Activated T-cell treated with anti-CD3 and anti-CD28 coated beads, Interleukin-2, amount 50 U/mL, for 72 hours (primary cell): ENCODE measurements at places on chromosomes 5 and 9. TPM values are rescaled to one million over a fixed set of nuclear protein-coding genes. Genes with fewer than 3 reads are reported as not detected.
A peak's percentile ranks its signal among the peaks of the same experiment; 100 is the strongest.

DNA sequence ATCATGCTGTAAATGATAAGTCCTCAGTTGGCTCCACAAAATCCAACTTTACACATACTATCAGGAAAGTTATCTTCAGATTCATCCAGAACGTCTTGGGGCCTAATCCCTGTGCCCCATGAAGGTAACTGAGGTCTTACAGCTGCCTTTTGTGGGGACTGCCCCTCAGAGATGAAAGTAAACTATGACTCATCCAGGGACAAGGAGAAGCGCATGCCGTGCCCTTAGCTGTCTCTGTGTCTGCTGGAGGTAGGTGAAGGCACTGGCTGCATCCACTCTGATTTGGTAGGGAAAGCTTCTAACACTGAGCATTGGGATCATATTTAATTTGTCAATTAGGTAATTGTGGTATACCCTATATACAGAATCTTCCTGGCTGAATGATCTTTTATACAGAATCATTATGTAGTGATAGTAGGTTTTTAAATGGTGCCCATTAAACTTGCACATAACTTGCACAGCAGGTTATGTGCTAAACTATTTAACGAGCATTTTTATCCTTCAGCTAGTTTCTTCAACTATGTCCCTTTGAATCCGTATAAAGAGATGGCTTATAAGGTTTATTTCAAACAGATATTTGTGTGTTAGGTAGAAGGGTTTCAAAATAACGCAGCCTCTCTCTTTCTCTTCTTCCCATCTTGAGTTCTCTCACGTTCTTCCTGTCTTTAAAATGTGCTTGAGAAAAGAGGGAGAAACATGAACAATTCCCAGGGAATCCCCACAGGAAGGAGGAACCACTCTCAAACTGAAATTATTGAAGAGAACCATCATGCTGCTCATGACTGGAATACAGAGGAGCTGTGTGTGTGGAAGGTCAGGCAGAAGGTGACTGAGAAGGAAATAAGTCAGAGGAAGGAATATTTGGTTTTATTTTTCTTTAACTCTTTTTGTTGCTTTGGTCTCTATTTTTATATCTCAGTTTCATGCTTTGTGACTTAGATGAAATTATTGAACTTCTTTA lies 250.9 kb downstream of the CD180 start:
- peak; percentile 31 for DNase-seq

GRCh38 chr5:74113196-74113540 lies 487.2 kb downstream of the ARHGEF28 start:
- DNase-seq, result no peak

DNA sequence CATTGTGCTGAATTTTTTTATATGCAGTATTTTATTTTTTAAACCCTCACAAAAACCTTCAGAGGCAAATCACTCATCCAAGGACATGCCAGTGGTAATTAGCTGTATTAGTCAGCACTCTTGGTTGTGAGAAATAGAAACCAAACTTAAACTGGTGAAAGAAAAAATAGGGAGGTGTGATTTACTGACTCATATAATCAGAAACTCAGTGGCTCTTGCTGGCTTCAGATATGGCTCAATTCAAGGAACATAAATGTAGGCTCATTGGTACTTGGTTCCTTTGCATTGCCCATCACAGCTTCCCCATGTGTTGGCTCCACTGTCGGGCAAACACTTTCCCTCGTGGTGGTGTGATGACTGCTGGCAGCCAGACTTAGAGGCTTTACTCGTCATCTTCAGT lies 497.2 kb downstream of the MAT2B start:
- DNase-seq, result no peak

DNA sequence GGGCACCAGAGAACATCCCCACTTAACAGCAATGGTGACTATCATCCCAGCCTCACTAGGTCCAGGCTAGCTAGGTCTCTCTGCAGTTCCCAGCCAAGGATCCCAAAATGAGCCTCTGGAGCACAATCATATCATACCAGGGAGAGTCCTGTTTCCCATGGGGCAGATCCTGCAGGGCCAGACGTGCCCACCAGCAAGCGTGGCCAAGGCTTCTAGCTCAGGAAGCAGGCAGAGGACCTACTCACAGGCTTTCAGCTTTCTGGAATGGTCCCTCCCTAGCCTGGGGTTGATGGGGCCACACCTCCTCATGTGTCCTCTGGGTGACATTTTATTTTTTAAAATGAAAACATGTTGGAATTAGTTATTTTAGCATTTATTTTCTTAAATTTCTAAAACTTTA lies 45.7 kb upstream of the PITX1 start:
- no peak for DNase-seq

- DNase-seq, result no peak
Measured at GRCh38 chr5:35242702-35243258, 12.5 kb upstream of the PRLR start.

GRCh38 chr9:111868475-111868874 lies 28.1 kb upstream of the UGCG start:
- DNase-seq, result no peak

Gene TSLP
- 3.6 TPM for total RNA-seq

Gene PHF24
- total RNA-seq, result 1.00 TPM

DNA sequence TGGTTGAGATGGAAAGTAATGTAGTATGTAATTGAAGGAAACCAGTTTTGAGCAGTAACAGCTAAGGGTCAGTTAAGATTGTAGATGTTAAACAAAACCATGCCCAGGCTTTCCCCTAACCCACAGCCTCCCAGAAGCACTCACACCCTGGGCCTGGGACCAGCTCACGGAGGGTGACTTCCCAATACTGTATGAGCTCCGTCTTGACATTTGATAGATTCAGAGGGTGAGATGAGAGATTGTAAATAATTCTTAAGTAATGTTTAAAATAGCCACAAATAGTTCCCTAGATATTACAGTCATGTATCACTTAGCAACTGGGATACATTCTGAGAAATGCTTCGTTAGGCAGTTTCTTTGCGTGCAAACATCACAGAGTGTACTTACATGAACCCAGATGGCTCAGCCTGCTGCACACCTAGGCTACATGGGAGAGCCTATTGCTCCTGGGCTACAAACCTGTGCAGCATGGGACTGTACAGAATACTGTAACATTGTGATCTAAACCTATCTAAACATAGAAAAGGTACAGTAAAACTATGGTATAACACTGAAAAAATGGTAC lies 140.7 kb downstream of the FANCC start:
- no peak for DNase-seq

DNA sequence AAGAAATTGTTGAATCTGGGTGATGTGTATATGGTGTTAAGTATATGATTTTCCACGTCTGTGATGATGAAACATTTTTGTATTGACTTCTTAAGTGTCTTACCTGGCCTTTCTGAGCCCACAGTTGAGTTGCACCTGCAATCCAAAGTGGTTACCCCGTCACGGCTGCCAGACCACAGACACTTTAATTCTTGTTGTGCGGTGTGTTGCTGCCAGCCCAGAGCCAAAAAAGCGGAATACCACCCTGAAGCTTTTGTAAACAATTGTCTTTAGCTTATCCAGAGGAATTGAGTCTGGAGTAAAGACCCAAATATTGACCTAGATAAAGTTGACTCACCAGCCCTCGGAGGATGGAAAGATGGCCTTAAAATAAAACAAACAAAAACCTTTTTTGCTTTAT lies 35.1 kb downstream of the MTAP start:
- no peak for DNase-seq

Gene SVEP1
- total RNA-seq, result not detected

Gene VCAN
- 0.51 TPM for total RNA-seq

DNA sequence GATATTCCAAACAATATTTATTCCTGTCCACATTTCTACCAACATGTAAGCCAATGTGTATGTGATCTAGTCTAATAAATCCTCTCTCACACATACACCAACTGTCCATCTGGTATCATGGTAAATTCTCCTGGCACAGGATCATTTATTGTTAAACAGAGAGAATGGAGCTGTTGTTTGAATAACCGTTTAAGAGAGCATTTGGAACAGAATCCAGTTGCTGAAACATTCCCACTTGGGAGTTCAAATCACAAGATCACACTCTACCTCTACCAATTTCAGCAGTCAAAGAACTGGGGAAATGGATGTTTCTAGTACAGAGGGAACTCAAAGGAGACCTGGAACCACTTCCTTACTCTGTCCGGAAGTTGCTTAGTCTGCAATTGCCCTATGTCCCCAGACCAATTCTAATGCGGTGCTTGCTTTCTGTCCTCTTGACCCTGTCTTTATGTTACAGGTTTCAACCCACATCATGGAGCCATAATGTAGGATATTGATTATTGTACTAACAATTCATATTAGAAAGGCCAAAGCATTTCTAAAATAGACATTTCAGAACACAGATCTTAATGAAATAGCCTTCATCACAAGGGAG lies 488.4 kb downstream of the SEMA5A start:
- no peak for DNase-seq

DNA sequence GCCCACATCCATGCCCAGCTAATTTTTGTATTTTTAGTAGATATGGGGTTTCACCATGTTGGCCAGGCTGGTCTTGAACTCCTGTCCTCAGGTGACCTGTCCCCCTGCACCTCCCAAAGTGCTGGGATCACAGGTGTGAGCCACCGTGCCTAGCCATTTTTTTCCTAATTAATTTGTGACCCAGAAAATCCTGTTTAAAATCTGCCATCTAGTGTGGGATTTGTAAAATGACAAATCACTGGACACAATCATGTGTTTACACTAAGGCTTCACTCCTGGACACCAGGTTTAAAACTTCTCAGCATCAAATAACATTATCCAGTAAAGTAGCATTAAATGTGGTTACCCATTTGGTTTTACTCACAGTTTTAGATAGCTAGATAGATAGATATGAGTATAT lies 18.6 kb upstream of the KDM4C start:
- DNase-seq, result no peak

DNA sequence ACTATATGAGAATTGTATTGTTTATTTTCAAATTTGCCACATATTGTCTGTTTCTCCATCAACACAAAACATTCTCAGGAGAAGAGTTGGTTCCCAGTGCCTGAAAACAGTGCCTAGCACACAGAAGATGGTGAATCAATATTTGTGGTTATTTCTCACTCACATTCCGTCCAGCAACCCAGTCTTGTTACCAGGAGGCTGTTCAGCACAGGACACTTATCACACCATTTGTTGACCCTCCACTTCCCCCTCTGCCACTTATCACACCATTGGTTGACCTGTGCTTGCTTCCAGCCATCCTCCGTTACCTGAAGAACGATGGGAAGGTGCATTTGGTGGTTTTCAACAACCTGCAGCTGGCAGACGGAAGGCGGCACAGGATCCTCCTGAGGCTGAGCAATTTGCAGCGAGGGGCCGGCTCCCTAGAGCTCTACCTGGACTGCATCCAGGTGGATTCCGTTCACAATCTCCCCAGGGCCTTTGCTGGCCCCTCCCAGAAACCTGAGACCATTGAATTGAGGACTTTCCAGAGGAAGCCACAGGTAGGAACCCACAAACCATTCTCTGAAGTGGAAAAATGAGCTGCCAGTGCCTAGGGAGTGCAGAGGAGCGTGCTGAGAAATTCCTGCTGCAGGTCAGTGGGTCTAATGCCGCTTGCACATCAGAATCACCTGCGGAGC lies 20.5 kb downstream of the THBS4 start:
- no peak for DNase-seq

GRCh38 chr9:76810377-76810957 lies 46.2 kb downstream of the PCA3 start:
- DNase-seq, result peak; percentile 18

Gene MARCOL
- not detected for total RNA-seq

- no peak for DNase-seq
Measured at GRCh38 chr5:69252437-69252836, 17.8 kb downstream of the CDK7 start.
